ENCODE measurements at places on chromosomes 2 and 18.

DNA sequence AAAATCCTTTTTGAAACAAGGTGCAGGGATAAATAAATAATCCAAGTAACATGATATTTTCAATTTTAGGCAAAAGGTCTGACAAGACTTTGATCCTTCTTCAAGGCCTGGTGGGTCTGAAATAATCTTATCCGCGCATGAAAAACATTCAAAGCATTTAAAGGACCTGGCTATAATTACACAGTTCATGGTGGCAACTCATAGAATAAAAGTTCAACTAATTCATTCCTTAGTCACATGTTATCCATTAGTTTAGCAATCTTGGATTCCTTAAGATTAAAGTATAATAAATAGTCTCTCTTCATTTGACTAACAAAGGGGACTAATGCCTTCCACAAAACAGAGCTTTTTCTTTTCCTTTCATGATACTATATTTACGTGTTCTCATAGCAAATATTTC lies 21.0 kb upstream of the SLC38A11 start:
- DNase-seq, result no peak

DNA sequence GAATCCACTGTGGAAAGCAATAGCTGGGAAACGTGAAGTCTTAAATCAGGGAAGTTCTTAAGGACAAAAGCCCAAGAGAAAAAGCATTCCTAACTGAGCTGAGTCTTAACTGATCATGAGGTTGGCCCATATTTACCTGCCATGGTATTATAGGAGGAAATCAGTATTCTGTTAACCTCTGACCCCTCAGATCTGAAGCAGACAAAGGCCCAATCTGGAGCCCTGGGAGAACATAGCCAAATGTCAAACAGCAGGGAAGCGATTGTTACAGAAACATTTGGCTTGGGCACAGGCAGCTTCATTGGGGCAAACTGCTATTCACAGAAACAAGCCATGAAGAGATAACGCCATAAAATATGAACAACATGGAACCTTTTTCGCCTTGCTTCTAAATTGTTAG lies 18.8 kb downstream of the EPHA4 start:
- DNase-seq, result no peak

DNA sequence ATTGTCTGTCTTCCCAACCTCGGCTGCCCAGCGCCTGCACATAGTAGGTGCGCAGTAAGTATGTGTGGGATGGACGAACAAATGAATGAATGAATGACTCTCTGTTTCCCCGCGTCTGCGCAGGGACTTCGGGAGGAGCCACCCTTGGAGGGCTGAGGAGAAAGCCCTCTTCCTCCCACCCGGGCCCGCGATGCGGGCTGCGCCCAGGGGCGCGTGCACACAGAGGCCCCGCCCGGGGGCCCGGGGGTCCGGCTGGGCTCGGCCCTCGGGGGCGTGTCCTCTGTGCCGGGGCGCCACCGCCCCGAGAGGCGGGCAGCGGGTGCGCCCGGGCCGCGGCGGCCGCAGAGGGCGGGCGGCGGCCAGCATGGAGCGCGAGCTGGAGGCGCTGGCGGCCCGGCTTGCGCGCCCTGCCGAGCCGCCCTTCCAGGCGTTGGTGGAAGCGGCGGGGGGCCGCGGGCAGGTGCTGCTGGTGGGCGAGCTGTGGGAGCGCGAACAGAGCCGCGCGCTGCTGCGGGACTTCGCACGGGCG lies at the start of gene C2orf72:
TSS of gene C2orf72 (plus strand) at position 322 of the 529 bp plus-strand sequence. CDS start at position 365, 43 bp downstream.
- DNase-seq, result no peak

DNA sequence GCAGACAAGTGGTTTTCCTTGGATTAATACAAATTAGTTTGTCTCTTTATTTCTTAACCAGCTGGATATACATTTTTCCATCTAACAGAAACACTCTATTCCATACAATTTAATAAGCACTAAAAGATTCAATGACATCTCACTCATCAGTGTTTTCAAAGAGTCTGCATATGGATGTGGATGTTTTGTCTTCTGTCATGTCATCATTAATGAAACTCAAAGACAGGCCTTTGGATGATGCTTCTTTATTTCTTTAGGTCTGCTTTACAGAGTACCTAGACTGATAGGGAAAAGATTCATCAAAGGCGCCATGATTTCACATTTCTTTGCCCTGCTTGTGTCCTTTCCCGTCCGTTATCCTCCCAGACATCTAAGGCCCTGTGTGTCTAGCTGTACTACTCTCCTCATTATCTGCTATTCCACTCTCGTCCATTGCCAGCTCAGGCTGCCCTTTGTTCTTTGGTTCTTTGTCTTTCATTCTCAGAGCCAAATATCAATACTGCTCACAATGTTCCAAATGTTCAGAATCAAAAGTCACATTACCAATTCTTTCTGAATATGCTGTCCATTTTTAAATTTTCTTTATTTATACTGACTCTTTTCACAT lies 232.3 kb upstream of the CHAC2 start:
- DNase-seq, result no peak

DNA sequence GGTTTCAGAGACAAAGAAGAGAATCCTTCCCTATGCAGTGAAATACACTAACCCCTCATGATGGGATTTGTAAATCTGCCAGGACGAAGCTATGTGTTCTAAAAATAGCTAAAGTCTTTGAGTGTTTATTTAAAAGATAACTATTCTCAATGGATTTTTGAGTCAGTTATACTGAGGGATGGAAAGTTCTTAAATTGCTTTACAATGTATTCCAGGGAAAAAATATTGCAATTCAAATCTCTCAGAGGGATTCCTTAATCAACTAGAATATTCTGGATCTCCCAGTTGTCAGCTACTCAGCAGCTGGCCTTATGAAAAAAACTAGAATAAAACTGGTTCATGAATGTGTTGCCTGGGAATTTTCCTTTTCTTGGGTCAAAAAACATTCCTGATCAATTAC lies 312.4 kb downstream of the PLCL1 start:
- DNase-seq, result no peak

GRCh38 chr2:26169226-26169625 lies 3.7 kb upstream of the GAREM2 start:
- no peak for DNase-seq

DNA sequence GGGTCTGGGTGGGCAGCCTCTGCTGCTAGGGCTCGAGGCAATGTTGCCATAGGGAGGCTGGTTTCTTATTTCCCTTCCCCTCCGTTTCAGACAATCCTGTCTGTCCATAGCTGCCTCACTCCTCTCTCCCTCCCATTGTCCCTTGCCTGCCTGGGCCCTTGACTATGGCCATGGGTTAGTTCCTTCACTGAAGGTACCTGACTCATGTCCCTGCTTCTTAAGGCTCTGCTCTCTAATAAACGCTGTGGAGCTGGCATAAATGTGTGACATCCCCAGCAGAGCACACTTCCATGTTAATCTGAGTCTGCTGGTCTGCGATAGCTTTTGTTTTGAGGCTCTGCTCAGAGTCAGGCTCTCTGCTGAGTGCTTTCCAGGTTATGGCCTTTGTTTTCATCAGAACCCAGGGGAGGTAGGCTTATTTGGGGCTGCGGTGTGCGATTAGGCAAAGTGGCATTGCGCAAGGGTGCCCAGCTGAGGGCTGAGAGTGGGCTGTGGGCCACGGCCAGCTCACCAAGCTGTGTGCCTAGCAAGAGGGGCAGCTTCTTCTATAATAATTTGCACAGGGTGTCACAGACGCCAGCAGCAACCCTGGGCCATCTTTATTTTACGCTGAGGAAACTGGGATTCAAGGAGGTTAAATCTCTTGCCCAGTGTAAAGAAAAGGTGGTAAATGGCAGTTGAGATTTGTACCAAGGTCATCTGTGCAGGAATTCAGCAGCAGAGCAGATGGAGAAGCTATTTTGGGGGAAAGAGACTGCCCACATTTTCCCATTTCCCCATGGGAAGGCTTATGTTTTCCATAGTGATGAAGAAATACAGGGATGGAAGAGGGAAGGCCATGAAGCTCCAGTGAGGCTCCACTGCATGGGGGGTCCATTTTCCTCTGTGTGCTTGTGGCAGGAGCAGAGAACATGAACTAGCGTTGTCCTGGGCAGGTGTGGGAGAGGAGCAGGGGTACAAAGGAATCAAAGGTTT lies 25.6 kb downstream of the MRPL33 start:
- DNase-seq, result no peak

DNA sequence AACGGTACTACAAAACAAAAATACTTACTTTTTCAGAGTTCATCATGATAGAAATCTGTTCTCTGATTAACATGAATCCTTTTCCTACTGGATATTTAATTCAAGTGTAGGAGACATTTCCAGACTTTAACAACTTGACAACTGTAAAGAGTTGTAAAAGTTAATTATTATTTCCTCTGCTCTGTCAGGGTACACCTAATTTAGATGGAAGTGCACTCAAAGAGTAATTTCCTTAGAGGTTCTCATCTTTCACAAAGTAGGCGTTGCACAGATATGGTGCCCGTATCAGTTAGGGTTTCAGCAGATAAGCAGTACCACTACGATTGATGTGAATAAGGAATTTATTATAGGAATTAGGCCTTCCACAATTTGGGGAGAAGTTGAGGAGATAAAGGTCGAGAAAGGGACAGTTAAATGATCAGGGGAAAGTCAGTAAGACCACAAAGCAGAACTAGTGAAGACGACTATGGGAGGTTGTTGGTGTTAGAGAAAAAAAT lies 16.2 kb upstream of the PDE11A start:
- no peak for DNase-seq

GRCh38 chr2:235614176-235614860 lies 120.5 kb downstream of the AGAP1 start:
- no peak for DNase-seq

- no peak for DNase-seq
Measured at GRCh38 chr2:177275743-177276055, 11.2 kb upstream of the NFE2L2 start.

DNA sequence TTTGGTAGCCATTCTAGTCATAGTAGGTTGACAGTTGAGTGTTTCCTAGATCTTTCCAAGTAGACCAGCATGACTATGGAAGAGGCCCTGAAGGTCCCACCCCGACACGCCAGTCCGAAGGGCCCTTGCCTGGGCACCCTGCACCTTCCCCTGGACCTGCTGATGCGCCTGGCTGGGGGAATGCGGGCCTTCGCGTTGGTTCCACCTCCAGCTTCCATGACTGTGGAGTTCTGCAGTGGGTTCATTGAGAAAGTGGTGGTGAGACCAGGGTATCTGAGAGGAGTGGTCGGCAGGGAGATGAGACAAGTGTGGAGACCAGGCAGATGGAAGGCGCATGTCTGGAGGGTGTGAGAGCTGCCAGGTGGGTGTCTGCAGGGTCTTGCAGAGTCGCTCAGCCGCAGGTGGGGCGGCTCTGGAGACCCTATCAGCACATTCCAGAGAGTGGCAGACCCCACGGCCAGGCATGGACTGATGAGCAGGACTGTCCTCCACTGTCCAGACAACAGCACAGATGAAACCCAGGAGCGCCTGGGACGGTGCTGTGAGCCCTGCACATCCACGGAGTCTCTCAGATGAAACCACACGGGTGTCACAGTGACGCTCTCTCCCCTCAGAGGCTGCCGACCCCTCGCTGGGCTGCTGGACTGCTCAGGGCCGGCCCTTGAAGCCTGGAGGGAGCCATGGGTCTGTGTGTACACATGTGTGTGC lies 182.5 kb upstream of the HDAC4 start:
- no peak for DNase-seq

GRCh38 chr2:173427887-173428668 lies 73.4 kb downstream of the CDCA7 start:
- no peak for DNase-seq

GRCh38 chr2:110816404-110817365 lies 84.3 kb downstream of the ACOXL start:
- no peak for DNase-seq

GRCh38 chr2:165777522-165778186 lies 16.4 kb downstream of the GALNT3 start:
- DNase-seq, result no peak

GRCh38 chr2:169247211-169247610 lies 115.1 kb downstream of the LRP2 start:
- DNase-seq, result no peak

- DNase-seq, result no peak
Measured at GRCh38 chr2:200964498-200964897, 1.0 kb upstream of the ORC2 start.

- no peak for DNase-seq
Measured at GRCh38 chr2:147182260-147182659, 662.6 kb upstream of the ACVR2A start.

GRCh38 chr18:22320771-22321170 lies 96.9 kb downstream of the CTAGE1 start:
- no peak for DNase-seq

GRCh38 chr2:134108113-134108512 lies 145.8 kb upstream of the MGAT5 start:
- DNase-seq, result no peak

DNA sequence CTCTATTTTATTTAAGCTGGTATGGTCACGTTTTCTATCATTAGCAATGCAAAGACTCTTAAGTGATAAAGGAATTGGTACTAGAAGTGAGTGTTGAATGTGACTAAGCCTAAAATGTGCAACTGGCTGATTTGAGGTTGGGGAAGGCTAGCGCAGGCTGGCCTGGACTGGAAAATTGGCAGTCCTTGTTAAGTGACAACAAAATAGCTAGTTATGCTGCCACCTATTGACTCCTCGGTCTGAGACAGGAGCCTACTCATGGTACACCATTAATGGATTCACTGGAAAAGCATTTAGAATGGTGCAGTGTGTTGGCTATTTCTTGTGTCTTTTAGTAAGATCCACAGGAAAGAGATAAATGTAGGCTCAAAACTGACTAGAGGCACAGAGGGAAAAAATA lies 5.7 kb upstream of the WIPF1 start:
- no peak for DNase-seq

GRCh38 chr2:238138331-238139195 lies at the start of gene KLHL30:
Gene KLHL30, plus strand, starts transcription at chr2:238138668. Its CDS starts 2,087 bp downstream, at chr2:238140755.
- DNase-seq, result no peak

DNA sequence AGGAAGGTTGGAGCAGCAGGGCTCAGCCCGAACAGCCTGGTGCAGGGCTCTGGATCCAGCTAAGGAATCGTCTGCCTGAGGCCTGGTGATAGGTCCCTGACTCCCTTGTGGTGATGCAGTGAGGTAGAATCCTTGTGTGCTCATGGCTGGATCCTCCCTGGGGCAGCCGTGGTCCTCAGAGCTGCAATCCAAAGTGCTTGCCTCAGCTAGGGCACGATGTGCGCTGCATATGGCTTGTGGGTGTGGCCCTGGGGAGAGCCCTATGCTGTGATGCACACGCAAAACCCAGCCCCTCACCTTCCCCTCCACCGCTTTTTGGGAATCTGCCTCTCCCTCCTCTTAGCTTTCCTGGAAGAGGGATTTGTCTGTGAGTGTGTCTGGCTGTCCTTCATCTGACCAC lies 142.2 kb downstream of the DYSF start:
- DNase-seq, result no peak

- DNase-seq, result no peak
Measured at GRCh38 chr2:143186876-143187275, 57.7 kb downstream of the ARHGAP15 start.

- DNase-seq, result no peak
Measured at GRCh38 chr2:44639399-44639798, 277.7 kb downstream of the CAMKMT start.

- no peak for DNase-seq
Measured at GRCh38 chr2:10906926-10907625, 4.7 kb upstream of the KCNF1 start.
